Ascending aorta (tissue), 2 donors: ENCODE measurements at places on chromosomes 16 and 17.

- DNase-seq, result no peak
Observed at GRCh38 chr16:46882940-46883307, 1.2 kb upstream of the GPT2 start.

DNA sequence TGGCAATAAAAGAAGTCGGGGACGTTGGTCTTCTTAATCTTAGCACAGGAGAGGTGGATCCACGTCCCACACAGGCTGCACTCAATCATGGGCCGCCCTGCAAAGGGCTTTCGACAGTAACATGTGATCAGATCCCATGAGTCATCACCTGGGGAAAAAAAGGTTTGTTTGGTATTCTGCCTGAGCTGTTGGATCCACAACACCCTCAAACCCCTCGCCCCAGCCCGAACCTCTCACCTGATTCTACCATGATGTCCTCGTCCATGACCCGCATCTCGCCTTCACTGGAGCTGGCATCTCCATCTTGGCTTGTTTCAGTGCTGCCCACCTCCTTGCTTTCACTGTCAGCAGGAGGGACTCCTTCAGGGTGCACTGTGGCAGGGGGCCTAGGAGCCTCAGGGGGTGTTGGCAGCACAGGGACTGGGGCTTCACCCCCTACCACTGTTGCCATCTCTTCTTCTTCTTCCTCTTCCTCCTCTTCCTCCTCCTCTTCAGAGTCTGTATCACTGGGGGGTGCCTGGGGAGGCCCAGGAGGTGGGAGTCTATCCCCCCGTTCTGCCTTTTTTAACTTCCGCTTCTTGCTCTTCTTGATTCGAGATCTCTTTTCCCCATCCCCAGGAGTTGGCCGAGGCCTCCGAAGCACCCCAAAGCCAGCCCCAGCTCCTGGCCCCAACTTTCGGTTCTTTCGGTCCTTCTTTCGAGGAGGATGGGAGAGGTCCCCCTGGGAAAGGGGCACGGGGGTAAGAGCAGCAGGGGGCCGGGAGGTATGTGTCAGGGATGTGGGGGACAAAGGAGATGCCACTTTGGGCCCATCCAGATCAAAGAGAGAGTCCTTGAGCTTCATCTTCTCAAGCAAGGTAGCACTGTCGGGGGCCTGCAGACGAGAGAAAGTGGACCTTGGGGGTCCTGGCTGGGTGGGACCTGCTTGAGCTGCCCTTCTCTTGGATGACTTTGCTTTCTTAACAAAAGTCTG is 1.7 kb upstream of the DVL2 start:
- DNase-seq, result no peak

DNA sequence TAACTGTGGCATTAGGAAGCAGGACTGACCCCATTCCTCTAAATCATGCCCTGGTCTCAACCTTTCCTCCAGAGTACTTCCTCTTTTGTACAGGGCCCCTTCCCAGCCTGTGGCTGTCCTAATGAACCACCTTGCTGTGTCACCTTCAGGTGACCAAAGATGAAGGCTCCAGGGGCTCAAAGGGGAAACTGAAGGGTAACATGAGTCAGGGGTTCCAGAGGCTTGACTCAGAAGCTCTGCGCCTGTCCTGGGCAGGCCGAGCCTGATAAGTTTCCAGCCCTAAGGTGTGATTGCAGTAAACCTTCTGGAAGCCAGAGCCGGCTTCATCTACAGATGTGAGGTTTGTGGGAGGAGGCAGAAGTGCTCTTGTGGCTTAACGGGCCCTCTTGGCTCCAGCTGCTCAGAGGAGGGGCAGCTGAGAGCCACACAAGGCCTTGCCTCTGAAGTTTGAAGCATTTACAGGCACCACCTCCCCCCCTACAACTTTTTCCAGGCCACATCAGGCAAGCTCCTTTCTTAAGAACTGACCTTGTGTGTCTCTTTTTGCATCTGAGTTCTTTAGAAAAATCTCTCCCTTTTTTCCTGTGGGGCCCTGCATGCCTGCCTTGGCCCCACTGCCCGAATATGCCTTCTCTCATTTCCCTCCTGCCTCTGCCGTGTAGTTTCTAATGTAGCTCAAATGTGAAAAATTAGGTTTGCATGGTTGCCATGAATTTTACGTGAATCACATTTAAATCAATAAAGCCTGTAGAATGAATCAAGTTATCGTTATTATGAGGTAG is 149.9 kb downstream of the CLEC16A start:
- DNase-seq, result no peak

DNA sequence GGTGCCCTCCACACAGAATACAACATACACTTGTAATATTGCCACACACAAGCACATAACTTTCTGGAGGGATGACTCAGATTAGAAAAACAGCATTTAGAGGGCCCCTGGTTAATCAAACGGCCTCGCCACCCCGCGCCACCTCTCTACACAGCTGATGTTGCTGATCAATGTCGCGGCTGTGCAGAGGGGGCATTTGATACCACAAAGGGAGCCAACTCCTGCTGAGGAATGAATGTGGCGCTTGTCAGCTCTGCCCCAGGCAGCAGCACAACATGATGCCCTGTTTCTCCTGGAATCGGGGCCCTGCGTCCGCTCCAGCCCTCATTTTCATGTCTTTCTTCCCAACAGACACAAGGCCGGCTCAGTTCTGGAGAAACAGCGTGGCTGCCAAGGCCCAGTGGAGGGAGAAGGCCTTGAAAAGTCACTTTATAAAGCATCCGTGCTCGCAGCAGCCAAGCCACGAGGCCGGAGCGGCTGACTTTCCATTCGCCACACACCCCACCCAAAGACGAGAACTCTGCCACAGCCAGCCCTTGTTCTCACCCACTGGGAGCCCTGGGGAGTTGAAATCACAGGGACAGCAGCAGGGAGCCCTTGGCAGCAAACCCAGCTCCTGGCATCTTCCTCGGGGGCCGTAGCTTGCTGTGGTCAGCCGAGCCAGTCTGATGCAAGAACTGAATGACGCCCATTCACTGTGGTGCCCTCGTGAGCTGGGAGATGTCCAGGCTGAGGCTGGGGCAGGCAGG is 65.6 kb downstream of the XYLT1 start:
- peak; percentile 84 for DNase-seq

GRCh38 chr16:86306011-86306644 is 204.2 kb upstream of the FOXF1 start:
- DNase-seq, result no peak

DNA sequence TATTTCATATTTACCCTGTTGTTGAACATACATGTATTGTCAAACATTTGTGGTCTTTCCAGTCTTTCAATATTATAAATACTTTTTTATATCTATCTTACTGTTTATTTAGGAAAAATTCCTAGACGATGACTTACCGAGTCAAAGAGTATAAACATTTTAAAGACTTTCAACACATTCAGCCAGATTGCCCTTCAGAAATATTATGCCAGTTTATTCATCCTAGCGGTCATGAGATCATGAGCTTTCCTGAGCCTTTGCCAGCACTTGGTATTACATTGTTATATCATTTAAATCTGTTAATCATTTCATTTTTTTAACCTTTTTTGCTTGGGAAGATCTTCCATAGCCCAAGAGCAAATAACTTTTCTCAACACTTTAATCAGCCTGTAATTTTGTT is 197.4 kb downstream of the SPECC1 start:
- DNase-seq, result no peak

DNA sequence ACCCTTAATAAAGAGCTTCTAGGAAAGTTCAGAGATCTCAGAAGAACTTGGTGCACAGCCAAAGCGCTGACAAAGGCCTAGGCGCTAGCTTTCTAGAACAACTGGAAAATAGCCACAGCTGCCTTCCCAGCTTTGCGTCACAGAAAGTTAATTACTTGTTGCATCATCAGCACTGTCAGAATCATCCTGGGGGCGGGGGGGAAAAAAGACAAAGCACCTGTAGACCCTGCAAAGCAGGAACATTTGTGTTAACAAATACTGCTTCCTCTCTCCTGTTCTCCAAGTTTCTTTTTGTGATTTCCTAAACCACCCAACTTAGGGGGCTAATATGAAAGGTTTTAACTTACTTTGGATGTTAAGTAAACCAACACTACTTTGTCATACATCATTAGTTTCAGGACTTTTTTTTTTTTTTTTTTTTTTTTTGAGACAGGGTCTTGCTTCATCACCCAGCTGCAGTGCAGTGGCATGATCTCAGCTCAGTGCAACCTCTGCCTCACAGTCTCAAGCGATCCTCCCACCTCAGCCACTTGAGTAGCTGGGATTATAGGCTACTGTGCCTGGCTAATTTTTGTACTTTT is 4.8 kb upstream of the AARSD1 start:
- DNase-seq, result no peak

- no peak for DNase-seq
Observed at GRCh38 chr16:71474864-71475263, 12.8 kb upstream of the ZNF23 start.

GRCh38 chr17:66021757-66022156 is 170.2 kb downstream of the CEP112 start:
- DNase-seq, result no peak

GRCh38 chr16:13996778-13997288 is 74.3 kb upstream of the MRTFB start:
- peak; percentile 25 for DNase-seq

DNA sequence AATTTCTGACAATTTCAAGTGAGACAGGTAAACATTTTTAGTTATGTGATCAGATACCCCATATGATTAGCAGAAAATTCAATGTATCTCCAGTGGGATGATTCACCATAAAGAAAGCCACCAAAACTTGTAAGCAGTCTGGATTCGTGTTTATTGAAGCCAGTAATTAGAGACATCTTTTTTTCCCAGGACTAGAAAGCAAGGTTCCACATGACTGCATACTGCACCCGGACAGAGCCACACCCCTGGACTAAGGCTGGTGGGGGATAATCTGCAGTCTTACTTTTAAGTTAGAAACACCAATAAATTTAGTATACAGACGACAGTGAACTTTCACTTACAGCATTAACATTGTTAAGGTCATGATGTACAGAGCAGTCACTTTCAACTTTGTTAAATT is 24.2 kb upstream of the CMTM4 start:
- no peak for DNase-seq

DNA sequence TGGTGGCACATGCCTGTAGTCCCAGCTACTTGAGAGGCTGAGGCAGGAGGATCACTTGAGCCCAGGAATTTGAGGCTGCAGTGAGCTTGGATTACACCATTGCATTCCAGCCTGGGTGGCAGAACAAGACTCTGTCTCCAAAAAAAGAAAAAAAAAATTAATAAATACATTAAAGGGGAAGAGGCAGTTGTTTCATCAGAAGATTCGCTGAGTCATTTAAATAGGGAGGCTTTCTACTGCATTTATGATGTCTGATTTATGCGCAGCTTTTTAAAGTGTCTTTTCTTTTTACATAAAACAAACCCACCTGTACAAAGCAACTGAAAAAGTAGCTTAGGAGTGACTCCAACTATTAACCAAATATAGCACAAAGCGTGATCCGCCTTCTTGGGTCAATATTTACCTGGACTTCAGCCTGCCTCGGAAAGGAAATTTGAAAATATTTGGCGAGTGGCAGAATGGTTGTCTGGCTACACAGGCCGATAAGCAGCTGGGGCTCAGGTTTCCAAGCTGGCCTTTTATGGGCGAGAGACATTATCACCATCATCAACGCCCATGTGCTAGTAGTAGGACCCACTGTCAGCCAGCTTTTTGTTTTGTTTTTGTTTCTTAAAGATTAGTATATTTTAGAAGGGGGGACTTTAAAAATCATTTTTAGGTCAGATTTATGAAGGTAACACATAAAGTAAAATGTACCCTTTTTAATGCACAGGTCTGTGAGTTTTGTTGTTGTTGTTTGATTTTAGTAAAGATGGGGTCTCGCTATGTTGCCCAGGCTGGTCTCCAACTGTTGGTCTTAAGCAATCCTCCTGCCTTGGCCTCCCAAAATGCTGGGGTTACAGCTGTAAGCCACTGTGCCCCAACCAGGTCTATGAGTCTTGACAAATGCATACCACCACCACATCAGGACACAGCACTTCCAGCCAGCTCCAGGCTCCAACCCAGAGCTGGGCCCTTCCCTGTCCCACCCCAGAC is 42.5 kb upstream of the RASD1 start:
- no peak for DNase-seq

DNA sequence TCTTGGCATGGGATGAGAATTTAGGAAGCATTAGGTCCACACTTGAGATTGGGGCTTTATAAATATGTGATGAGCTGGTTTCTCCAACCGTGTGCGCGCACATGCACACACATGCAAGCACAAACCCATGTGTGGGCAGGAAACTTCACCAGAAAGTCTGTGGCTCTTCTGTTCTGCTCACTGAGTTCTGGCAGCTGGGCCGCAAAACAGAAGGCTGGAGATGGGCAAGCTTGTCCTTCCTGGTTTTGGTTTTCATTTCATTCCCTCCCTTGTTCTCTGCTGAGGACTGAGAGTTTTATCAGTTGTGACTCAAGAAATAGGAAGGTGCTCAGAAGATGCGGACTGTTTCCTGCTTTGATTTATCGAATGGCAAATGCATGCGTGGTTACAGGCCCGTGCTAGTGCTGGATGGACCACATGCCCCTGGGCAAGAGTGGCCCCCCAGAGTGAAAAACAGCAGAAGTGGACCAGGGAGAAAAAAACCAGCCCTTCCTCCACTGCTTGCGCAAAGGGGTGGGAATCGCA is 14.1 kb downstream of the MAP3K14 start:
- no peak for DNase-seq

DNA sequence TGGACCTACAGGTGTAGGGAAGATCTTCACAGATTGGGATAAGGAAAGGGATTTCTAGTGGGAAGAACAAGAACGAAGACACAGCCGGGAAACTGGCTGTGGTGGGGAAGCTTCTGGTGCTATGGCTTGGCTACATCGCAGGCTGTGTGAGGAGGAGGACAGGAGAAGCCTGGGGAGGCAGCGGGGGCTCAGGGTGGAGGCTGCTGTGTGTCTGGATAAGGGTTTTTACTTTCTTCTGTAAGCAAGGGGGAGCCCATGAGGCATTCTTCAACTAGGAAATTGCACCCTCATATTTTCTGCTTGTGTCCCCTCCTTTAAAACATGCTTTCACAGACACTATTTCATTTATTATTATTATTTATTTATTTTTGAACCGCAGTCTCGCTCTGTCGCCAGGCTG is 2.9 kb upstream of the RHBDF2 start:
- no peak for DNase-seq

- DNase-seq, result peak; percentile 89
Observed at GRCh38 chr17:81926451-81927151, 934 bp downstream of the MAFG start.

- no peak for DNase-seq
Observed at GRCh38 chr16:57829969-57830360, 27.7 kb upstream of the KIFC3 start.

DNA sequence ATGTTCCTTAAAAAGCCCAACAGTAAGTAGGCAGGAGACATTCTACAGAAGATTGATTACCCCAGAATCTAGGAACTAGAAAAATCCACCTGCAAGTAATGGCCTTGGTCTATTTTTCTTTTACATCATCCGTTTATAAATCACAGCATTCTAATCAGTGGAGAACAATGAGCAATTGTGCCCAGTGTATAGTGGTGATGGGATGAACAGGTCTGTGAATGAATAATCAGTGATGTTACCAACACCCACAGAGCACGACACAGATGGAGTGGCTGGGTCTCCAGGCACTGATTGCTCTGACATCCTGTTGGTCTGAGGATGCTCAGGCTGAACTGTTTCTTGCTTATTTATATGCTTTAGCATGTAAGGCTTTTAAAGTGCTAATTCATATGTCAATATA is 1251.2 kb upstream of the CDH8 start:
- no peak for DNase-seq

GRCh38 chr17:67385122-67385988 is 8.3 kb downstream of the PITPNC1 start:
- DNase-seq, result no peak
